ENCODE measurements at places on chromosomes 11 and 22.

DNA sequence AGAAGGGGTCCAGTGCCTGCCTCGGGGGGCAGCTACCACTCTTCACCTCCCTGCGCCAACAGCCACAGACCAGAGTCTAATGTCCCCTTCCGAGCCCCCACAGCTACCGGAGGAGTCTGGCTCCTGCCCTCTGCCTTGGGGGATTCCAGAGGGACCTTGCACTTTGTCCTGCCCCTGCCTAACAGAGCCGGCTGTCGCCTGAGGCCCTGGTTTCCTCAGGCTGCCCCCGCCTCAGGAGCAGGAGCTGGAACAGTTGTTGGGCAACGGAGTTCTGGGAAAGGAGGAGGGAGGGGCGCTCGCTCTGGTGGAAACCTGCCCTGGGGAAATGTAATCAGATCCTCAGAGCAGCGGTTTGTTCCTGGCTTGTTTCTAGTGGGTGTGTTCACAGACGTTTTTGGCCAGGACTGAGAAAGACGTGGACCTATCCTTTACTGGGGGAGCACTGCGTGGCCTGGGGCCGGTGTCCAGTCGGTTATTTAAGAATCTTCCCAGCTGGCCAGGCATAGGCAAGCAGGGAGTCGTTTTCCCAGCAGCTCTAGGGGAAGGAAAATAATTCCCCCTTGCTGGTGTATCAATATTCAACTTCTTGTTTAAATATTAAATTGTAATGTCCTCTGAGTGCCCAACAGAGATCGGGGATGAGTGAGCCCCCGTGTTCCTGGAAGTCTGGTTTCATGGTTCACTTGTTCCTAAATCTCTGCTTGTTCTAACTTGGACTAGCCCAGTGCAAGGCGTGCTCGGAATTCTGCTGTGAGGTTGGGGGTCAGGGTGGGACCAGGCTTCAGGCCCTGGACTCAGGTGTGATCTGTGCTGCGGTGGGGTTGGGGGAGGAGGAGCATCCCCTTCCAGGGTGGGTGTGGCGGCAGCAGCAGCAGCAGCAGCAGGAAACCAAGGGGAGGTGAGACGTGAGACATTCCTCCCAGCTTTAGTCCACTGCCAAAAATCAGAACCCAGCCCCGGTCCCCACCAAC lies 32.1 kb downstream of the A4GALT start:
- peak; percentile 53 for DNase-seq

DNA sequence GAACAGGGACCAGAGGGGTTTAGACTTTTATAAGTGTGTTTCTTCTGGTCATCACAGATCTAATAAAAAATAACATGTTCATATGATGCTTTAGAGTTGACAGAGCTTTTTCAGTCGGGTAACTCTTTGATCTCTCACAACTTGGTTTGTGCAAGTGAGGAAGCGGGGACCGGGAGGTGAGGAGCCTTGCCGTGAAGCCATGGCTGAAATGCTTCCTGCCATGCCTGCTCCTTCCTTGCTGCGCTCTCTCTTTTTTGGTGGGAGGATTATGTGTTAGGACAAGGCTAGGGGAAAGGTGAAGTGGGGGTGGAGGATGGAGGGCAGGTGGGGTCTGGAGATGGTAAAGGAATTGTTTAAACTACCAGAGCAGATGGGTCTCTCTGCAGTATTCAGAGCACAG lies 23.8 kb downstream of the TEAD1 start:
- DNase-seq, result no peak

DNA sequence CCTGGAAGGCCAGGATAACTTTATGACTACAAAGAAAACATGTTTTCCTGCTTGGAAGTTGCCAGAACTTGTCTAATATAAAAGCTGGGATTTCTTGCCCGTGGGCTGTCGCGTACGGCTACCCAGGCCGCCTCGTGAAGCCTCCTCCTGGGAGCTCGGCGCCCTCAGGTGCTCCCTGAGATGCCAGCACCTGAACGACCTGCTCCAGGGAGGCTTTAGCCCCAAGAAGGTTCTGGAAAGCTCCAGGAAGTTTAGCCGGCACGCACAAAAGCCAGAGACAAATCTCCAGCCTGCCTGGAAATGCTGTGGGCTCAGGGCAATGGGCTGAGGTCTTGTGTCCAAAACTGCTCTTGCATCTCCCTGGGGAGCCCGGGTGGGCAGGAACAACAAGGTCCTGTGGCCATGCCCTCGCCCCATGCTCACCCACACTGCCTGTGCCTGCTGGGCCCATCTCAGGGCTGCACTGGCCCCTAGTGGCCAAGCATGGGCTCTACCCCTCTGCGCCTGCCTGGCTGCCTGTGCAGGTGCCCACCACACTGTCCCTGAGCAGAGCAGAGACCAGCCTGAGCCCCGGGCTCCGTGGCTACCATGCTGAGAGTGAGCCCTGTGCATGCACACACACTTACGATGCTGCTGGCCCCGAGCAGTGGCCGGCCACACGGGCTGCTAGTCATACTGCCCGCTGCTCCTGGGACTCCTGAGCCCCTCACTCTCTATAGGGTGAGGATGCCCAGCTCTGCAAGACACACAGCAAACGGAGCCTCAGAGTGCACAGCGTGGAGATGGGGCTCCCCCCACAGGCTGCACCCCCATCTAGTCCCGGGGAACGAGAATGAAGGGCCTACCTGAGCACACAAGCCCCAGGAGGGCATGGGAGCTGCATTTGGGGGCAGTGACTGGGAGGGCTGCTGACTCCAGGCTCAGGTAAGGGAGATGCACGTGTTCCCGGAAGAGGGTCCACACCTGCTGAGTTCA lies 4.9 kb upstream of the CELSR1 start:
- no peak for DNase-seq

DNA sequence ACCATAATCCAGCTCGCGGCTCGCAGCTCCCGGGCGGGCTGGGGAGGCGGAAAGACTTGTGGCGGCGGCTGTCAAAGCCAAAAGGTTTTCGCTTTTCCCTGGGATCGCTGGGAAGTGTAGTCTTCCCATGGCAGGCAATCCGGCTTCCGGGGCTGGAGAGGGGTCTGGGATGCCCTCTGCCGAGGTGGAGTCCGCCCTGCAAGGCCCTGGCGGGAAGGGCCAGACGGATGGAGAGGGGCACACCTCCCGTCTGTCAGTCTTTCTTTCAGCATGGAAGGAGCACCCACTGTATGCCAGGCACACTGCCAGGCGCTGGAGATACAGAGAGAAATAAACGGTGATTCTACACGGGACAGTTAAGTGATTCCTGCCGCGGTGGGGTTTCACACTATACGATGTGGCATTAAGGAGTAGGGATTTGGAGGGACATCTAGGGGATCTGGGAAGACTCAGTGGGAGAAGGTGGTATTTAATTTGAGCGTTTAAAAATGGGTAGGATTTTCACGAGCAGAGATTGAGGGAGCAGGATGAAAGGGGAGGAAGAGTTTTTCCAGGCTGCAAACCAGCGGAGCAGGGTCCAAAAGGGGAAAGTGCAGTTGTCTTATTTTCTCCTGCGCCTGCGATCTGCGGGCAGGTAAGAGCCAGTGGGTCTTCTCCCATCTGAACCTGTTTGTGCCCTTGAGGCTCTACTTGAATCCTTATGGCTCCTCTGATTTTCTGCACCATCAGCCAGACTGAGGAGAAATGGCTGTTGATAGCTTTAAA lies at the start of gene BACE1:
Gene BACE1 (minus strand): TSS at position 60 of the 765 bp plus-strand sequence. CDS start 461 bp downstream, outside the sequence.
- DNase-seq, result peak; percentile 51

DNA sequence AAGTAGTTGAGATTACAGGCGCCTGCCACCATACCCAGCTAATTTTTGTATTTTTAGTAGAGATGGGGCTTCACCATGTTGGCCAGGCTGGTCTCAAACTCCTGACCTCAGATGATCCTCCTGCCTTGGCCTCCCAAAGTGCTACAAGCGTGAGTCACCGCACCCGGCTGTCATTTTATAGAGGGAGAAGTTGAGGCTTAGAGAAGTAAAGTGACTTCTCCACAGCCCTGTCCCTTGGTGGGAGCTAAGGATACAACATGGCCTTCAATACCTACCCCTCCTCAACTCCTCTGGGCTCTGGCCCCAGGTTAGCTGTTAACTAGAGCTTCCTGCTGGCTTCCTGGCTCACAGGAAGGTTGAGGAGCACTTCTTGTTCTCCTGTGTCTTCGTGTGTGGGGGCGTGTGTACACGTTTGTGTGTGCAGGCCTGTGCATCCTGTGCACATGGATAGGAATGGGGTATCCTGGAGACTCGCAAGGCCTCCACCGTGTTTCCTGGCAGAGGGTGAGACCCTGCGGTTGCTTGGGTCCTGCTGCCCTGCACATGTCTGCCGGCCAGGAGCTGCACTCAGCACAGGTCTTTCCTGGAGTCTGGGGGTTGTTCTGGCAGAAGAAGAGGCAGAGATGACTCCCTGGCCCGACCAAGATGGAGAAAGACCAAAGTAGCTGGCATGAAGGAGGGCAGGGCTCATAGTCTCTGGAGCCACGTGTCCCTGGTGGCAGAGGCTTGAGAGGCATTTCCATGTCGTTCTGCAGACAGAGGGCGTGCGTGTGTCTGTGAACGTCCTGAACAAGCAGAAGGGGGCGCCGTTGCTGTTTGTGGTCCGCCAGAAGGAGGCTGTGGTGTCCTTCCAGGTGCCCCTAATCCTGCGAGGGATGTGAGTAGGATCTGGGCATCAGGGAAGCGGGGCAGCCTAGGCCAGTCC lies 2.4 kb downstream of the SIDT2 start:
- DNase-seq, result no peak

DNA sequence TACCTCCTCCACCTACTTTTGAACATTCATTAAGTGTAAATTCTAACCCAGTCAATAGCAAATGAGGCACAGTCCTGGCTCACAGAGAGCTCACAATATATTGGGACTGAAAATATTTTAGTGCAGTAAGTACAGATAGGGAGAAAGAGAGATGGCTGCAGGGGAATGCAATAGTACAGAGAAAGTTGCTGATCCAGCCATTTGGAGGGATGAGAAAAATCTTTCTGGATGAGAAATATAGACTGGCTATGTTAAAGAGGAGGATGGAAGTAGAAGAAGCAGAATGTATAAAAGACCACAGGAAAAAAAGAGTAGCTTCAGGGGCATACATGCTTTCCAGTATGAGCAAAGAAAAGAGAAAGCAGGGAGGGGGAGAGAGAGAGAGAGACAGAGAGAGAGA lies 3.6 kb upstream of the OR52B6 start:
- DNase-seq, result no peak

DNA sequence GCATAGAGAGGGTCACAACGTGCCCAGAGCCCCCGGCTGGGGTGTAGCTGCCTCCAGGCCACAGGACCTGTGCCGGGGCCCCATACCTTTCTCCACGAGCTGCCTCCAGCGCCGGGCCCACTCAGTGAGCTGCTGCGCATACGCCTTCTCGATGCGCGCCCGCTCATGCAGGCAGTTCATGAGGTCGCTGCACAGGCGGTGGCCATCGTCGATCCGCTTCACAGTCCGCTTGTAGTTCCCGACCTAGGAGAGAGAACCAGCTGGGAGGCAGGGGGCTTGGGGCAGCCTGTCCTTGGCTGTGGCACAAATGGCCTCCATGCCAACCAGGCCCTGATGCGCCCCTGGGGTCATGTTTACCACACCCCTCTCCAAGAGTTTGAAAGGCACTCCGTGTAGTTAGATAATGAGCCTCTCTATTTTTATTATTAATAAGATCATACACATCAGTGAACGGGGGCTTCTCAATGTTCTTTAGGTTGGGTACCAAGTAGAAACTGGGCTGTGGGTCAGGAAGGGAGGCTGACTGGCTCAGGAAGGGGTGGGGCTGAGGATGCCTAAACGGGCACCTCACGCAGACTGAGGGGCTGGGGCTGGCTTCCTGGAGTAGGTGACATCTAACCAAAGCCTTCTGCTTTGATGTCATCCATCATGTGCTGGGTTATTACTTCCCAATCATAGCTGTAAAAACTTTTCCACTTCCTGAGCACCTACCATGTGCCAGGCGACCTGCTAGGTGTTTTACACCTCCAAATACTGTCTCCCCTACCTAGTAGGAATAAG lies 36.5 kb upstream of the ARFGAP3 start:
- no peak for DNase-seq

- DNase-seq, result no peak
These were observed 29.2 kb upstream of the KLHL35 start for GRCh38 chr11:75462117-75462653.

GRCh38 chr11:92627615-92628256 lies 341.7 kb upstream of the MTNR1B start:
- DNase-seq, result no peak

DNA sequence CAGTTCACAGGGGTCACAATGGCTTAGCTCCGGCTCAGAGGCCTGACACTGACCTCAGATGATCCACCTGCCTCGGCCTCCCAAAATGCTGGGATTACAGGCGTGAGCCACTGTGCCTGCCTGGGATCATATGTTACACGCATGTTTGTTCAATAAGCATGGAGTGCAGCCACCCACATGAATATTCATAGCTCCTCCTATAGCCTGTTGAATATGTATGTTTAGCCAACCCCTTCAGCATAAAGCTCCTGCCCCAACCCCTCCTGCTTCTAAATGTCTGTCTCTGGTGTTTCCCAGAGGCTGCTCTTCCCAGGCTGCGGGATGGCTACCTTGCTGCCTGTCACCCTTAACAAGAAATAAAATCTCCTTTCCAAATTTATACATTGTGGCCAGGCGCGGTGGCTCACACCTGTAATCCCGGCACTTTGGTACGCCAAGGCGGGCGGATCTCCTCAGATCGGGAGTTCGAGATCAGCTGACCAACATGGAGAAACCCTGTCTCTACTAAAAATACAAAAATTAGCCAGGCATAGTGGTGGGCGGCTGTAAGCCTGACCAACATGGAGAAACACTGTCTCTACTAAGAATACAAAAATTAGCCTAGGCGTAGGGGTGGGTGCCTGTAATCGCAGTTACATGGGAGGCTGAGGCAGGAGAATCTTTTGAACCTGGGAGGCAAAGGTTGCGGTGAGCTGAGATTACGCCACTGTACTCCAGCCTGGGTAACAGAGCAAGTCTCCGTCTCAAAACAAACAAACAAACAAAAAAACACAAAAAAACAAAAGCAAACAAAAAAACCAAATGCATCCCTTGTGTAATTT lies 1.1 kb upstream of the APOBEC3F start:
- DNase-seq, result no peak

- no peak for DNase-seq
These were observed 7.1 kb downstream of the CD44 start for GRCh38 chr11:35146074-35146521.

GRCh38 chr11:73141031-73141308 lies 1.1 kb downstream of the FCHSD2 start:
- DNase-seq, result no peak

- no peak for DNase-seq
These were observed 1103.5 kb upstream of the CCDC90B start for GRCh38 chr11:84389696-84390095.

- no peak for DNase-seq
These were observed 590.7 kb downstream of the TBC1D22A start for GRCh38 chr22:47352920-47353700.

DNA sequence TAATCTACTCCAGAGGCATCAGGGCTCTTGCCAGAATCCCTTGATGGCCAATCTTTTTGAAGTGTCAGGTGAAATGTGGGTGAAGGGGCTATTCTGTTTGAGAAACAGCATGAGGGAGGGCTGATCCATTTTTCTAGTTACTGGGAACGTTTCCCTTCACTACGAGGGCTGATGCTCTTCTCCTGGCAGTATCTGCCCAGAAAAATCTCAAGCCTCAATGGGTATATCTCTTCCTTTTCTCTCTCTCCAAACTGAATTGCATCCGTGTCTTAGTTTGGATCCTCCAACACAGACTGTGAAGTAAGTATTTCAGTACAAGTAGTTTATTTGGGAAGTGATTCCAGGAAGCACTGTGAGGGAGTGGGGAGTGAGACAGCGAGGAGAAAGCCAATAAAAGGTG lies 113.0 kb upstream of the NAV2 start:
- DNase-seq, result no peak

- peak; percentile 39 for DNase-seq
These were observed 16.9 kb downstream of the CTNND1 start for GRCh38 chr11:57778318-57779037.

- no peak for DNase-seq
These were observed 73.0 kb downstream of the RTL6 start for GRCh38 chr22:44424867-44425693.

GRCh38 chr11:118396097-118396501 lies 5.3 kb upstream of the ATP5MG start:
- no peak for DNase-seq

Measured in NCI-H2107 (cell line).